ENCODE measurements at places on chromosomes 1 and 21.

GRCh38 chr1:7117399-7118281, 332.4 kb downstream of the CAMTA1 start:
- DNase-seq: no peak

DNA sequence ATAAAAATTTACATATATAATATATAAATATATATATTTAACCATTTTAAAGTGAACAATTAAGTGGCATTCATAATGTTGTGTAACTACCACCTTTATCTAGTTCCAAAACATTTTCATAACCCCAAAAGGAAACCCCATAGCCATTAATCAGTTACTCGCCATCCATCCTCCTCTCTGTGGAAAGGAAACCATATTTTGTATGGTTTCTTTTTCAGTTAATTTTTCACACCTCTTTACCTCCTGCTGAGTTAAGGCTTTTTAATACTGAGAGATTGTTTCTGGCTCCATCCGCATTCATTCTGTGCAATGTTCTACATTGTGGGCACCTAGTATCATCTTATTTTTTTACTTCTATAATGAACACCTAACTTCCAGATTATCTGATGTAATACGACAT, 512.1 kb downstream of the LMO4 start:
- DNase-seq: no peak

GRCh38 chr1:33985656-33986055, 121.8 kb downstream of the HMGB4 start:
- DNase-seq: no peak

DNA sequence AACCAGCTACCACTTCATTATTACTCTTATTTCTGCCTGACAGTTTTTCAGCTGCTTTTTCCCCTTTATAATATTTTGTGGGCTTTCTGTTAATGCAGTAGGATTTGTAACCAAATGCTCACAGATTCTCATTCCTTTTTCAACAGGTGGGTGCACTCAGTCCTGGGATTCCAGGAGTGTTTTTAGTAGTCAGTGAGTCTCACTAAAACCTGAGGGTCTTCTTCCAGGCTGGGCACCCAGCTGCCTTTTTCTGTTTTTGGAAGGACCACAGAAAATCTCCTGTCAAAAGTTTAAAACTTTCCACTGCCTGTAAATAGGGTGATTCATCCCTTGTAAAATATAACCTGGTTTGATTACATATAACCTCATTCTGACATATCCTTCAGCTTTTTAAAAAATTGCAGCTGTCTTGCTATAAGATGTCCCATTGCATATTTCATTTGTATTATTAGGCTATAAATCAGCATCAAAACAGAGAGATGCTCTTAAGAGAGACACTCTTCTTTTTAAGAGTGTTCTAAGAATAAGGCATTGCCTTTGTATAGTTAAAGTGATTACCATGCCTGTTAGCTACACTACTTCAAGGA, 16.8 kb upstream of the CEP350 start:
- no peak for DNase-seq

- no peak for DNase-seq
Observed at GRCh38 chr1:240739139-240739538, 127.2 kb upstream of the GREM2 start.

GRCh38 chr1:225468270-225469020, 40.6 kb upstream of the LBR start:
- DNase-seq: no peak

DNA sequence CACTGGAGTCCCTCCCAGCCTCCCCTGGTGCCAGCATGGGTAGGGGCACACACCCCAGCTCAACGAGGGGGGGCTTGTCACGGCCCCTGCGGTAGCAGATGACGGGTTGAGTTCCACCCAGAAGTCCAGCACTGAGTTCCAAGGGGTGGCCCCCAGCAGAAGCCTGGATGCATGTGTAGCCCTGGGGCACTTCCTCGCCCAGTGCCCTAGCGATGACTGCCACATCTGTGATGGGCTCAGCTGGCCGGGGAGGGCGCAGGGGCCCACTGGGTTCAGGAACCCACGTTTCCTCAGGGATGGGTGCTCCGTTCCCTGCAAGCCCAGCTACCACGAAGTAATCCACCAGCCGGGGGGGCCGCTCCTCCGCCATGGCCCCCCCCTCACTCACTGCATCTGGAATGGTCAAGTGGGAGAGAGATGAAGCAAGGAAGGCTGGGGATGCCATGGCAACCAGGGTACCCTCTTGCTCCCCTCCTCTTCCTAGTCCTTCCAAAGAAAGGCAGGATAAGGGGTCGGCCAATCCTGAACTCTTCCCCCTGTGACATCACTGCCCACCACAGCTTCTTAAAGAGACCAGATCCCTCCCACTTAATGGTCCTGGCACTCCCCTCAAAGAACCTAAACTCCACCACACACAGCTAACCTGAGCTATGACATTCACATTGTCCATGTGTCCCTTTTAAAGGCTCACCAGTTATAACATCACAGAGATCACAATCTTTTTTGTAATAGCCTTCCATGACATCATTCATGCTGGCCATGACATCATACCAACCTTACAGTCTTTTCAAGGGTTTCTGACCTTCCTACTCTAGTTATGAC, 2.3 kb downstream of the DENND4B start:
- no peak for DNase-seq

DNA sequence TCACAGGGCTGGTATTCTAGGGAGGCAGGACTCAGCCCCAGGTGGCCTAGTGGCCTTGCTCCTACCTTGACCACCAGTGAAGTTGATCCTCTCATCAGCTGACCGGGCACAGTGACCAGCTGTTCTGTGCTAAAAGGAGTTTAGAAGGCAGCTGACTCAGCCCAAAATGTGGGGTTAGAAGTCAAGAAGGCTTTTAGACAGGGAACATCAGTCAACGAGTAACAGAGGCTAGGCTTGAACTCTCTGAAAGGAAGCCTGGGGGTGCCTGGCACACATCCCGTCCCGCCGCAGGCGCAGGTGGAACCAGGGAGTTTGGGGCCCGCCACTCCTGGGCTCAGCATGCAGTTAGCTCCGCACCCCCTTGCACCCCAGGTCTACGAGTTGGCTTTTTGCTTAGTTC, 114.9 kb upstream of the SLC45A1 start:
- DNase-seq: no peak

DNA sequence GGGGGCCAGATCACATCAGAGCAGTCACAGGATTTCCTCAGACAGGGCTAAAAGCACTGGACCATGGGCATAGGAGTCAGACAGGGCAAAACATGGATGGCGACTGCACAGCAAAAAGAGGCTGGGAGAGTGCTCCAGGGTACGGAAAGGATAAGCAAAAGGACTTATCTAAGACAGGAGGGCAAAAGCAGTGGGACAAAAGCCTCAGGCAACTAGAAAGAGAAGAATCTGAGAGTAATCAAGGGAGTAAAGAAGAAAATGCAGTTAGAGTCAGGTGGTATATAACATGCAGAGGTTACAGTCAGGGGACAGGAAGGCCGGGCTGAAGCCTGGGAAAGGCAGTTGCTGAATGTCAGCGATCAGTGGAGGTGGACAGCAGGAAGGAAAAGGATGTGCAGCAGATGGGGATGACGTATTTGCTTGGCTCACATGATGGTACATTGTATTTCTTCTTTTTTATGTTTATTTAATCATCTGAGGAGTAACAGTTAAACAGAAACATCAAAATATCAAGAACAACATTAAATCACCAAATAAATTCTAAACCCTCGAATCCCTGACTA, 63.1 kb upstream of the CNN3 start:
- DNase-seq: no peak

- no peak for DNase-seq
Observed at GRCh38 chr1:111483166-111483565, 9.4 kb downstream of the C1orf162 start.

- no peak for DNase-seq
Observed at GRCh38 chr1:48208251-48208650, 14.3 kb upstream of the SLC5A9 start.

DNA sequence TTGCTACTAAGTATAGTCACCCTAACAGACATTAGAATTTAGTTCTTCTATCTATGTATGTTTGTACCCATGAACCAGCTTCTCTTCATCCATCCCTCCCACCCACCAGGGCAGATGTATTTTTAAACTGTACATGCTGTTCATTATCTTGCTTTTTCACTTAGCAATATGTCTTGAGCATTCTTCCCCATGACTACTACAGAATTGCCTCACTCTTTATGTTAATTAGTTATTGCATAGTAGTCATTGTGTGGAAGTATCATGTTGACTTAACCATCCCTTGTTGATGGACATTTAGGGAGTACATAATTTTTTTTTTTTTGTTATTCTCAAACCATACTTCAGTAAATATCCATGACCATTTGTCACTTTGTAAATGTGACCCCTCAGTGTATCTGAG, 9.9 kb downstream of the HUNK start:
- DNase-seq: no peak

GRCh38 chr1:154371436-154371835, 33.7 kb upstream of the IL6R start:
- no peak for DNase-seq

GRCh38 chr1:110684491-110684890, 9.8 kb upstream of the KCNA3 start:
- no peak for DNase-seq

GRCh38 chr1:52633291-52633754, 355 bp downstream of the SHISAL2A start:
- DNase-seq: peak; percentile 31

DNA sequence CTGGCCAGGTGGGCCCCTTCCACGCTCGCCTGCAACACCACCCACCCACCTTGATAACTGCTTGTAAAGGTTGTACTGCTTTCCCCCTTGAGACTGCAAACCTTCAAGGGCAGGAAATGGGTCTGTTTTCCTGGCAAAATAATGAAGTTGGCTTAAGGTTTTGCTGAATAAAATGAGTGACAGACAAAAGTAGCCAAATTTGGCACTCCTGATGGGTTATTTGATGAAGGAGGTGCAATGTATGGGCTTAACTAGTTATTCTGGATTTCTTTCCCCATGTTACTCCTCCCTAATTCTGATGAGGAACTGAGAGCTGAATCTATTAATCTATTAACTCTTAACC, 14.6 kb upstream of the HLCS start:
- DNase-seq: no peak

DNA sequence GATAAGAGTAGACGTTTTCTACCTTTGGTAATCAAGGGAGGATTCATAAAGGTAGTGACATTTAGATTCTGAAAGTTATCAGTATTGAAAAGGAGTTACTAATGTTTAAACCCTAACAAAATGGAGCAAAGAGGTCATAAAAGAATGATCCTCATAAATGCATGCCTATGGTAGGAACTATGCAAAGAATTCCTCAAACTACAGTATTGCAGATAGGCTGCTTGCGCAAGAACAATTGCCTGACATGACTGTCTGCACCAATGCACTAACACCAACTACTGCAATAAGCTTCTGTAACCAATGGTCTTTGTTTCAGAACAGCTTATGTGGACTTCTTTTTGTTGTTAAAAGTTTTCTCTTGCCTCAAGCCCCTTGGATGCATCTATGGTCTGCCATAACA, 597.3 kb upstream of the ADGRL4 start:
- no peak for DNase-seq

- no peak for DNase-seq
Observed at GRCh38 chr1:201610858-201611257, 71.9 kb downstream of the NAV1 start.

DNA sequence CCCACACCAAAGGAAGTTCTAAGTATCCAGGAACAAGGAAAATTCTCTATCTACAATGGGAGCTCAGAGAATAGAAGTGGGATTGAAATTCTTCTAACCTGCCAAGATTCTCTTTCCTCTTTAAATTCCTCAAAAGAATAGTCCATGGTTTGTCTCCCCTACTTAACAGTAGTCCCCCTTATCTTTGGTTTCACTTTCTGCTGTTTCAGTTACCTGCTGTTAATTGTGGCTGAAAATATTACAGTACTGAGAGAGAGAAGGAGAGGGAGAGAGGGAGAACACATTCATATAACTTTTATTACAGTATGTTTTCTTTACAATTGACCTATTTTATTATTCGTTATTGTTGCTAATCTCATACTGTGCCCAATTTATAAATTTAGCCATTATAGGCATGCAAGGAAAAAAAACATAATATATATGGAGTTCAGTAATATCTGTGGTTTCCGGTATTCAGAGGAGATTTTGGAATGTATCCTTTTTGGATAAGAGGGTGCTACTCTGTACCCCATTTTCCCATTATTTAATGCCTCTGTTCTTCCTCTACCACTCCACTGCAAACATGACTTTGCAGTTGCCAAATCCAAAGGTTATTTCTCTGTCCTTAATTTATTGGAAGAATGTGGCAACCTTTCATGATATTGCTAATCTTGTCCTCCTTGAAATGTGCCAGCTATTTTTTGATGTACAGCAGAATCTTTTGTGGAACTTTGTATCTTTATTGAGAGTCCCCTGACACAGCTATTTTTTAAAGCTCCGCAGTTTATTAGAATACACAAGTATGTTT, 68.0 kb downstream of the USP25 start:
- no peak for DNase-seq

GRCh38 chr1:62110198-62110817, 84.3 kb upstream of the L1TD1 start:
- no peak for DNase-seq

GRCh38 chr1:153190373-153190772, 12.9 kb upstream of the LELP1 start:
- no peak for DNase-seq

DNA sequence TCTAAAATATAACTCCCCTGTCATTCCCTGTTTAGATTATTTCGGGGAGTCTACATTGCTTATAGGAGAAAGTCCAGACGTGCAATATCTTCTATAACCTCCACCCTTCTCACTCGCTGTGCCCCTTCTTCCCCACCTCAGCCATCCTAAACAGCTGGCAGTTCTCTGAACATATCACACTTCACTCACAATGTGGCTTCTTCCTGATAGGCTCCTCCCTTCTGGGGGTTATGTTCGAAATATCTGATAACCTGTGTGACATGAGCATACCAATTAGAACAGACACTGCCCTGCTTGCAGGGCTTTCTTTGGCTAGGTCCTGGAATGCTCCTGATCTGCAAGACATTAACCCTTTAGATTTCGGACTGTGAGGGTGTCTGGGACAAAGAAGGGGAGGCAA, 274.6 kb downstream of the NFIA start:
- DNase-seq: no peak

GRCh38 chr21:34703571-34703970, 34.8 kb downstream of the CLIC6 start:
- no peak for DNase-seq

DNA sequence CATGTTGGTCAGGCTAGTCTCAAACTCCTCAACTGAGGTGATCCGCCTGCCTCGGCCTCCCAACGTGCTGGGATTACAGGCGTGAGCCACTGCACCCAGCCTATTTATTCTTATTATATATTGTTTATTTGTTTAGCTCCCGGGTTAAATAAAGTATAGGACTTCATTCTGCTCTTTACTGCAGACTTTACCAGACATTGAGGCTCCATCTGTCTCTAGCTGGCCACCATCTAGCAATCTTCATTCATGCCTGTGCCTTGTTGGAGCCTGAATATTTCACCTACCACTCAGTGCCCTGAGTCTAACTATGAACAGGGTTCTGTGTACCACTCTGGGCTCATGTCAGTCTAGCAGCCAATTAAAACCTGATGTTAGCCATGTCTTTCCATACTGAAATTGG, 2.1 kb upstream of the DDAH1 start:
- no peak for DNase-seq

GRCh38 chr1:211382714-211383480, 56.3 kb downstream of the TRAF5 start:
- DNase-seq: peak; percentile 86

Measured in neuronal stem cell (in vitro differentiated cells).